Keratinocyte (primary cell): ENCODE measurements at places on chromosomes 16 and 17. TPM values are rescaled to one million over a fixed set of nuclear protein-coding genes. Genes with fewer than 3 reads are reported as not detected.

- no peak for DNase-seq
- H3K4me3 ChIP-seq, result no peak overlapping the region
- no peaks in the 10 kb centered on the region for H3K27me3 ChIP-seq
- no peaks in the 10 kb centered on the region for H3K36me3 ChIP-seq
These were observed 147.9 kb downstream of the HS3ST3B1 start for GRCh38 chr17:14448818-14449217.

DNA sequence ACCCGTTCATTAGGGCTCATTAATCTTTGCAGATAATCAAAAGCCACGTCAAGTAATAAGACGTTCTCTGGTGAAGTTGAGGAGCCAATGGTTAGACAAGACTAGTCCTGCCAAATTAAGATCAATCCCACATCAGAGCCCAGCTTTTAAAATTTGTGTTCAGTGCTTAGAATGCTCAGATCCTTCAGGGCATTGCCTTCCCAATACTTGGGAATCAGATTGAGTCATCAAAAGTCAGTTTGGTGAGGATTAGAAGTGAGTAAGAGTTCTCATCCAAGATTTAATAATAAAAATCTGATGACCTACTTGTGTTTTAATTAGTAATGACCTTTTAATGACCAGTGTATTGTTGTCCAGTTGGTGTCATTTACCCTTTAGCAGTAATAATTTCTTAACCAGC is 19.8 kb downstream of the MAP2K4 start:
- H3K4me1 ChIP-seq, result peaks cover 32% of the 10 kb centered on the region
- no peaks in the 10 kb centered on the region for H3K27me3 ChIP-seq
- no peak overlapping the region for H3K27ac ChIP-seq
- no peak overlapping the region for H3K4me3 ChIP-seq
- H3K36me3 ChIP-seq, result no peaks in the 10 kb centered on the region

- H3K27ac ChIP-seq, result no peak overlapping the region
- DNase-seq, result no peak
- no peak overlapping the region for H3K4me3 ChIP-seq
- no peaks in the 10 kb centered on the region for H3K4me1 ChIP-seq
- H3K27me3 ChIP-seq, result peaks cover 46% of the 10 kb centered on the region
These were observed 45.8 kb upstream of the ZCCHC14 start for GRCh38 chr16:87538594-87538993.

GRCh38 chr16:11677959-11678881 is 10.0 kb downstream of the SNN start:
- H3K27me3 ChIP-seq, result no peaks in the 10 kb centered on the region
- peaks cover 47% of the 10 kb centered on the region for H3K4me1 ChIP-seq
- H3K4me3 ChIP-seq, result no peak overlapping the region
- no peak for DNase-seq
- no peak overlapping the region for H3K27ac ChIP-seq
- H3K36me3 ChIP-seq, result peaks cover 25% of the 10 kb centered on the region

DNA sequence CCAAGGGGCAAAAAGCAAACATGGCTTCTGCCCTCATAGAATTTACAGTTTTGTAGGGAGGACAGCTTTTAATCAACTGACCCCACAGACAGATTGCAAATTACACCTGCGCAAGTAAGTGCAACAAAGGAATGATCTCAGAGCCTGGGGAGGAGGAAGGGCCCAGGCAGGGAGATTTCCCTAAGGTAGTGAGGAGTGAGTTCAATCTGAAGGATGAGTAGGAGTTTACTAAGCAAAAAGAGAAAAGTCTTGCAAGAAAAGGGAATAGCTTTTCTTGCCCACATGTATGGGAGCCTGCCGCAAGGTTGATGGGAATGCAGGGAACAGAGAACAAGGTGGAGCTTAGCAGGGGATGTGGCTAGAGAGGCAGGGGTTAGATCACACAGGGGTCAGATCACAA is 1.6 kb upstream of the SOCS7 start:
- H3K36me3 ChIP-seq, result no peaks in the 10 kb centered on the region
- no peak overlapping the region for H3K4me3 ChIP-seq
- no peak overlapping the region for H3K27ac ChIP-seq
- no peaks in the 10 kb centered on the region for H3K27me3 ChIP-seq
- no peak for DNase-seq

- H3K36me3 ChIP-seq, result no peaks in the 10 kb centered on the region
- no peak for DNase-seq
- H3K27me3 ChIP-seq, result no peaks in the 10 kb centered on the region
- H3K4me1 ChIP-seq, result peaks cover 4% of the 10 kb centered on the region
These were observed 1430.9 kb downstream of the CDH11 start for GRCh38 chr16:63690961-63691360.

The LPO gene
- not detected in 3 replicates for polyA plus RNA-seq

The GLG1 gene
- 41.5 to 79.7 TPM (median 63.6 TPM) in 3 replicates for polyA plus RNA-seq

The NUDT7 gene
- 8.8 to 14.6 TPM (median 12.2 TPM) in 3 replicates for polyA plus RNA-seq

The ZFP3 gene
- 1.6 to 4.3 TPM (median 3.0 TPM) in 3 replicates for polyA plus RNA-seq

The KRT39 gene
- 0.05 TPM in 1 of 3 replicates, not detected in the others for polyA plus RNA-seq
